ENCODE measurements at places on chromosomes 11 and 22.
A peak's percentile ranks its signal among the peaks of the same experiment; 100 is the strongest.

GRCh38 chr11:84383576-84383975 is 1097.4 kb upstream of the CCDC90B start:
- DNase-seq: no peak

DNA sequence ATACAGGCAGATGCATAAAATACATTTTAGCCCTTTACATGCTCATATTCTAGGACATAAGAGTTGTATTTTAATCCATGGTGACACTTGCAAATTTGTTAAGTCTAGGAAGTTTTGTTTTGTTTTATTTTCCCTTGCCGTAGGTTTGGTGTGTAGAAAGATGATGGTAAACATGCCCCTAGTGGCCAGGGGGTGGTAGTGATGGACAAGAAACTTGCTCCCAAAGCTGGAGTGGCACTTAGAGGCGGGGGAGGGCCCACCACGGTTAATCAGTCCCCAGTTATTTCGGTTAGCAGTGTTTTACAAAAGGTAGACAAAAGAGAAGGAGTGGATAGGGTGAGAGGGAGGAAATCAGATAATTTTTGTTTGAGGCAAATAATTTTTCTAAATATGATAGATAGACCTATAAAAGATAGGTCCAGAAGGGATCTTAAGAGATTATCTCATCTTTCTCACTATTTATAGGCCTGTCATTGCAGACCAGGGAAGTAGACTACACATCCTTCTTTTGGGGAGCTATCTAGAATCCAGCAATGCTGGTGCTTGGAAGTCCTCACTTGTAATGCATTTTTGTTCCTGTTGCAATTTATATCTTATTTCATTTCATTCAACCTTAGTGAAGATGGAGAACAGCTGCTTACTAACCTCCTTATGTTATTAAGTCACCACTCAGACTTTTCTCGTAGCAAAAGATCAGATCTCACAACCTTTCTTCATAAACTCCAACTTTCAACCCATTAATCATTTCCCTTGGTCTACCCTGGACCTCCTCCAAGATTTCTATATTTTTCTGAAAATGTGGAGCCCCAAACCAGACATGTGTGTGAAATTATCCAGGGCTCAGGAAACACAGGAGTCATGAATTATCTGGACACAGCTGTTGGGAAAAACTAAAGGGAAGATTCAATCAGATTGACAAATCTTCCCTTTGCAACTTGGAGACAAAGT is 5.9 kb upstream of the BDNF start:
- DNase-seq: peak; percentile 6

GRCh38 chr11:82930229-82930628 is 28.7 kb downstream of the DDIAS start:
- no peak for DNase-seq

DNA sequence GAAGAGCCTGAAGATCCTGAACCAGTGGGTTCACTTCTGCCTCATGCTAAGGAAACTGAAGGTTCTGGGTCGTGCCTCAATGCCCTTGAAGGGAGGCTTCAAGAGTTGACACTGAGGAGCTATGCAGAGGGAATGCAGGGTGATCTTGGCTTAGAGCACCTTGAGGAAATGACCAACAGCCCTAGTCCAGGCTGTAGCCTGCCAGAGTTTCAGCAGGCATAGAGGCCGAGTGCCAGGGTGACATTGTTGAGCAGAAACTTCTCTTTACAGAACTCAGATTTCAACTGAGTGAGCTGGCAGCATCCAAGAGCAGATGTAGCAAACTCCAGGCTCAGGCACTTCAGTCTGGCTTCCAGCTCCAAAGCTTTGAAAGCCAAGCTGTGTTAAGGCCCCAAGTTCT is 23.1 kb upstream of the CAPRIN1 start:
- DNase-seq: no peak

DNA sequence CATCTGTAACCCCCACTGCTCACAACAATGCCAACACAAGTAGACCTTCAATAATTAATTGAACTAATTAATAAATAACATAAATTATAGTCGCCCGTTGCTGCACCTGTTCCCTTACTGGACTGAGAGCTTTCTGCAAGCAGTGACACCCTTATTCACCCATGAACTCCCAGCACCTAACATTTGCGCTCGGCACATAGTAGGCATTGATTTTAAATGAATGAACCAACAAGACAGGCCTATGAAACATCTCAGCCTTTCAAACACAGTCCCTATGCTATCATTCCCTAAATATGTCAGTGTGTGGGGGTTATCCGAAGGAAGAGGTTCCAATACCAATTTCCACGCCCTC is 1.1 kb downstream of the THAP12 start:
- no peak for DNase-seq

GRCh38 chr11:76626921-76627401 is 43.6 kb downstream of the LRRC32 start:
- no peak for DNase-seq

DNA sequence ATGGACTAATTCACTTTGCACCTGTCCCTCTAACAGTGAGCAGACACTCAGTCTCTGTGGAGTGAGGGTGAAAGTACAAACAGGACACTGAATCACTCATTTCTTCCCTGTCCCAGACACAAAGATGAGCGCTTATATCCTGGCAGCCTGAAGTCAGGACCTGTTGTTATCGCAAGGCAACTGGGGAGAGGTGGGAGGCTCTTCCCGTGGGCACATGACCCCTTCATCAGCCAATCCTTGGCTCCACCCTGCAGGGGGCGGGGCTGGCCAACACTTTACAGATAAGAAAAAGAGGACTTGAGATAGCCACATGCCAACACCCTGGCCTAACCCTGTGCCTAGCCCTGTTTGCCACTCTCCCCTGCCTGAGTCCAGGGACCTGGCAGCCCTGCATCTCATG is 29.5 kb upstream of the TESMIN start:
- DNase-seq: peak; percentile 85

DNA sequence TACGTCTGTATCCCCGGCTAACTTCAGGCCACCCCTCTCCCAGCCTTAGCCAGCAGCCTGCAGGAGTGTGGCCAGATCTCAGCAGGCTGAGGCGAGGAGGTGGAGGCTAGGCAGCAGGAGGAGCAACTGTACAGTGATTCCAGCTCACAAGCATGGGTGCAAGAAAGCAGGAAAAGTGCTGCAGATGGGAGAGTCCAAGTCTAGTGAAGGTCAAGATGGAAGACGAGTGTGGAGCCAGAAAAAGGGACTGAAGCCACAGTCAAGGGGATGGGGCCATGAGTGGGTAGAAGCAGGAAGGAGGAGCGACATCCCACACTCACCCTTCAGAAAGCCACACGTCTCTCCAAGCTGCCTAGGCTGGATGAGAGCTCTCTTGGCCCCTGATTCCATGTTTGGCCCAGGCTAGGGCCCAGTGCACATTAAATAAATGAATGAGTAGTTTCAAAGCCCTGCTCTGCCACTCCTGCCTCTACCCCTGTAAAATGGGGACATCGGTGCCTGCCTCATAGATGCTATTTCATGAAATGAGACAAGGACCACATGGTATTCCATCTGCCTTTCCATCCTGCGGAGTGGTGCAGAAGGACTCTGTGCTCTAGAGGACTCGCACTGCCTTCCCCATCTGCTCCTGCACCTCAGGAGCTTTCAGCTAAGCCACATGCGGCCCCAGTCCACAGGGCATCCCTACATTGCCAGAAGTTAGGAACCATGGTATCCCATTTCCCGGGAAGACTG is 2.9 kb downstream of the YDJC start:
- no peak for DNase-seq

DNA sequence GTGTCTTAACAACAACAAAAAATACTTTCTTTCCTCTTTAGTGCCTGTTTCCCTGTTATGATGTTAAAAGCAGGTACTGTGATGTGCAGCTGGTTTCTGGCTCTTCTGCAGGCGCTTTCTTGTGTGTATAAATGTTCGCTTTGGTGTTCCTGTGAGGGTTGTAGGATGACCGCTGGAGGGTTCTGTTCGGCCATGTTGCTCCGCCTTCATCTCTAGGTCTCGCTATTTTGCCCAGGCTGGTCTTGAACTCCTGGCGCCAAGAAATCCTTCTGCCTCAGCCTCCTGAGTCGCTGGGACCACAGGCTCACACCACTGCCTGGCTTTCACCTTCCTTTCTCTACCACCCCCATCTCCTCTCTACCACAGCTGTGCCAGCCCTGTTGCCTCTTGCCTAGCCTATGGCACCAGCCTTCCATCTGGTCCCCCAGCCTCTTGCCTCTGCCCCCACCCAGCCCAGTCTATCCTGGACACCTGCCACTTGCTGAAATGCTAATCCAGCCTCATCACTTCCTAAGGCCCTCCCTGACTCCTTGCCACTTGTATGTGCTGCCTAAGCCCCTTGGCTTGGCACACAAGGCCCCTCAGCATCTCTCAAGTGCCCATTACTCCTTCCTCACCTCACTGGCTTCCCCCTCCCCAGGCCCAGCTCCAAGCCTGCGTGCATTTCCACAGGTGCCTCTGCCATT is 5.5 kb downstream of the LRRC74B start:
- DNase-seq: no peak

DNA sequence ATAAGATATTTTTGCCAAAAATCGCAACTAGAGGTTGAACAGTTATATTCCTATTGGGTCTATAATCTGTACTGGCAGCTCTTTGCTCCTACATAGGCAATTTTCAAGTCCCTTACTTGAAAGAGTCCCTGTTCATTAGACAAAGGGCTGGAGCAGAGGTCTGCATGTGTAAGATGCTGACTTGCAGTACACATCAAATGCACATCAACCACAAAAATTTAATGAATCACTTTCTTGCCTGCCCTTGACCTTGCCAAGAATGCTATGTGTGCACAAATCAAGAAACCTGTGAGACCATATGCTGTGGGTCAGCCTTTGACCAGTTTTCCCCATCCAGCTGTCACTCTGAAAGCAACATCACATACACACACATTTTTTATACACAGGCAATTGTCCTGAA is 661.5 kb downstream of the LRRC4C start:
- no peak for DNase-seq

DNA sequence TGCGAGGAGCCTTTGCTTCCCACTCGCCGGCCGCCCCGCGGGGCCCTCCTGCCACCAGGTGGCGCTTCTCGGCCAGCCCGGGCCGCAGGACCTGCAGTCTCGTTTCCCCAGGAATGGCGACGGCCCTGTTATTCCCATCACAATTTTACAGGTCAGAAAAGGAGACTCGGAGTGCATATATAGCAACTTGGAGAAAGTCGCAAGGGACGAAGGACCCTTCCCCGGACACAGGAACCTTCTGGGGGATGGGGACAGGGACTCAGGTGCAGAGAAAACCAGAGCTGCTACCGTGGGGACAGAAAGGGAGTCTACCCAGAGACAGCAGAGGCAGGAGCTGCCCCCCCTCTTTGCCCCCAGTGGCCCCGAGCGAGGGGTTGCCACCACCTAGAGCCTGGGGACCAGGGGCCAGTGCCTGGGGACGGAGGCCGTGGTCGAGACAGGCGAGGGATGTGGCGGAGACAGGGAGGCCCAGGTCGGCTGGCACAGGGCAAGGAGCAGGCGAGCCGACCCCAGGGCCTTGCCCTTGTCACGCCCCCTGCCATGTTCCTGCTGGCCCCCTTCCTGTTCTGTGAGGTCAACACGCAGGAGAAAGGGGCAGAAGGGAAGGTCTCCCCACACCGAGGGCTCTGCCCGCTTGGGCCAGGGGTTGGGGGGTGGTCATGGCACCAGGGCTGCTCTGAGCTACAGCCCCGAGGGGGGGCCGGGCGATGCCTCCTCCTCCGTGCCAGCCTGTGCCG is 3.5 kb upstream of the KRTAP5-6 start:
- DNase-seq: peak; percentile 76

GRCh38 chr11:61574611-61575010 is 6.3 kb downstream of the SYT7 start:
- DNase-seq: no peak

- DNase-seq: no peak
Measured at GRCh38 chr11:122720107-122720881, 64.8 kb downstream of the UBASH3B start.

DNA sequence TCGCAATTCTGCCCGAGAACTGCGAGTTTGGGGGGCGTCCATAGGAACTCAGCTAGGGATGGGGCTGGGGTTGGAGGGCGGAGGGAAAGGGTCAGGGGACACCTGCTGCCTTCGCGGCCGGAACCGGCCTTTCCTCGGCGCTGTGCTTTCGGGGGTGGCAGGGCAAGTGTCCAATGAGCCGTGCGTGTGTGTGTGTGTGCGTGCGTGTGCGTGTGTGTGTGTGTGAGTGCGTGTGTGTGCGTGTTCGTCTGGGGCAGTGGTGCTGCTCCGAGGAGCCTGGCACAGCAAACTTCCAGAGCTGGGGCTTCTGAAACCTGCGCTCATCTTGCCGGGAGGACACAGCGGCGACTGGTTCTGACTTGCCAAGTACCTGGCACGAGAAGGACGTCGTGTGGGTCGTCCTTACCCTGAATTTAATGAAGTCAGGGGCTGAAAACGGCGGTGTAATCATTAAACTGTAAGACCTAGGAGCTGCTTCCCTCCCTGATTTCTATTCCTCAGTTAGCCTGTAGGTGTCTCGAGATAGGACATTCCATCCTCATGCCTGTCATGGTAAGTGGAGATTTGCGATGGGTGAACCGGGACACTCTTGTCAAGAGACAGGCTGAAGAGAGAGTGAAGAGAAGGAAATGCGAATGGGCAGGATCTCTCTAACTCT is 27.0 kb upstream of the AMOTL1 start:
- peak; percentile 37 for DNase-seq

DNA sequence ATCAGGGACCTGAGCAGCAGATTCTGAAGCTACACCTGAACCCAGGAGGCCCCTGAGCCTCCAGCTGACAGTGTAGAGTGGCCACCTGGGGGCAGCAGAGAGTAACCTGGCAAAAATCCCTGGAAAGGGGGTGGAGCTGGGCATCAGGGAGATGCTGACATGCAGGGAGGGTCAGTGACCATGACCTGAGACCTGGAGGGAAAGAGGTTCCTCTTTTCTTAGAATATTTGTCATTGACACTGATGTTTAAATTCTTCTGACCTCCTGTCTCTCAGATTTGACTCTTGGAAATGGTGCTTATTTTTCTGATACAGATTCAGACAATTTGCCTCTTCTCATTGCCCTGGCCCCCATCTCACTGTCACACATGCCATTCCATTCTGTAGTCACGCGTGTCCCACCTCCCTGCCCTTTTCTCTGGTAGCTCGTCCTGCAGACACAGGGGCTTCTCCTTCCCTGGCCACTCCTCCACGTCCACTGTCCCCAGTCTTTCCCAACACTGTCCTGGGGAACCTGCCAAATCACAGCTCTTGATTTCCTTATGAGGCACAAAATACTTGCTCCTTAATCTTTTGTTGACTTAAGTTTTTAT is 117.2 kb upstream of the IGLL5 start:
- DNase-seq: peak; percentile 66

- DNase-seq: peak; percentile 63
Measured at GRCh38 chr11:107457205-107457557, 444 bp downstream of the CWF19L2 start.

DNA sequence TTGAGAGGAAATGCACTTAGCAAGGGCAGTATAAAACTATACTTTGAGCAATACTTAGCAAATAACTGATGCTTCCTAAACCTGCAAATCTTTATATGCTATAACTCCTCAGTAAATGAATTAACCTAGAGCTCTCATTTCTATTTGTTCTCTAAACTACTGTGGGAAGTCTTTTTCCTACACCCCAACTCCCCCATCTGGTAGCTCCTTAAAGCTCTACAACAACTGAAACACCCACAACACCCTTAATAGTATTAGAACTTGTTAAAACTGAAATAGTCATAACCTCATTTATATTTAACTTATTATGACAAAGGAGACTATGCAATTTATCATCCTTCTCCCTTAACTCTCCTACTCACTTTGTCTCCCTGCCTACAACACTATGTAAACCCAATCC is 43.4 kb downstream of the GUCY1A2 start:
- no peak for DNase-seq

GRCh38 chr11:120893440-120894201 is 130.3 kb upstream of the TBCEL start:
- DNase-seq: no peak
